Naive thymus-derived CD8-positive, alpha-beta T cell (primary cell): ENCODE measurements at places on chromosomes 2 and 18.

- no peak for DNase-seq
These were observed 364.4 kb upstream of the ID2 start for GRCh38 chr2:8317418-8317817.

DNA sequence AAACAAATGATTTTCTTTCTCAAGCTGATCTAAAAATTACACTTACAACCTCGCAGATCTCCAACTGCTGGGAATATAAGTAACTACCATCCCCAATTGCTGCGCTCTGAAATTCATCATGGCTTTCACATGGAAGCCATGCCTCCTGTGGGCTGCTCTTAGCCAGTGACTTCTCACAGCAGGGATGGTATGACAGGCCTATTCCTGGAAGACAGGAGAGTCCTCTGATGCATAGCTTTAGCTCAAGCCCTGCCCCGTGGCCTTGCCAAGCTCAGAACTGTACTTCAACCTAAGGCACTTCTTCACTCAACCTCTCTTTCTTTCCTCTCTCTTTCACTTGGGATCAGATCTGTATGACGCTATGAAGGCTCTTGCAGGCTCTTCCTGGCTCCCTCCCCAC lies 12.6 kb upstream of the ELAC1 start:
- no peak for DNase-seq

GRCh38 chr2:46461709-46462171 lies 17.6 kb upstream of the TMEM247 start:
- no peak for DNase-seq

DNA sequence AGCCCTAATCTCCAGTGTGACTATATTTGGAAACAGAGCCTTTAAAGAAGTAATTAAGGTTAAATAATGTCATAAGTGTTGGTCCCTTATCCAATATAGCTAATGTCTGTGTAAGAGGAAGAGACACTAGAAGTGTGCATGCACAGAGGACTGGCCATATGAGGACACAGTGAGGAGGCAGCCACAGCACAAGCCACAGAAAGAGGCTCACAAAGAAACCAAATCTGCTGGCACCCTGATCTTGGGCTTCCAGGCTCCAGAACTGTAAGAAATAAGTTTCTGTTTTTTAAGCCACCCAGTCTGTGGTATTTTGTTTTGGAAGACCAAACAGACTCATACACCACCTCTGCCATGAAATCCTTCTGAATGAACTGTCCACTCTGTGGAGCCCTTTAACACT lies 186.4 kb upstream of the SLC39A10 start:
- DNase-seq, result no peak

DNA sequence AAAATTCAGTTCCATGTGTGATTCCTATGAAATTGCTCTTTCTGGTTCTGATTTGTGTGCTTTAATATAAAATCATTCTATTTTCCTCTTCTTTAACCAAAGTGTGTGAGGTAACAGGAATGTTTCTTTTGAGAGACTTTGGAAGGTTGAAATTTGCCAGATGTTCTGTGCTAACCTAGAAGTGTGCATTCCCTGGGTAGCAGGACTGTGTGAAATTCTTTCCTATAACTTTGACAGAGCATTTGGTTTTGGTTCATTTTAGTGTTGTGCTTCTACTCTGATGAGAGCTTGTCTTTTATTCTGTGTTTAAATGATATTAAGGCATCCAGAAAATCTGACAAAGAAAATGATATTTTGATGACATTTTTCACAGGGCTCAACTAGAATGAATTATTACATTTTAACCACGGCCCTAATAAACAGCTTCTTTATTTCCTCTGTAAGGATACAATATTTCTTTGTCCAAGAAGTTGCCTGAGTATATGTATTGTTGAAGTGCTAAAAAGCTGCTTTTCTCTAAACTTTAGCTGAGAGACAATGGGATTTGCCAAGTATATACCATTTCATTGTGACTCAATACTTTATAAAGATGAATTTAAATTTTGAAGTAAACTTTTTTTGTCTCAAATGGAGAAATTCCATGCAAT lies 34.7 kb upstream of the DLX1 start:
- no peak for DNase-seq

DNA sequence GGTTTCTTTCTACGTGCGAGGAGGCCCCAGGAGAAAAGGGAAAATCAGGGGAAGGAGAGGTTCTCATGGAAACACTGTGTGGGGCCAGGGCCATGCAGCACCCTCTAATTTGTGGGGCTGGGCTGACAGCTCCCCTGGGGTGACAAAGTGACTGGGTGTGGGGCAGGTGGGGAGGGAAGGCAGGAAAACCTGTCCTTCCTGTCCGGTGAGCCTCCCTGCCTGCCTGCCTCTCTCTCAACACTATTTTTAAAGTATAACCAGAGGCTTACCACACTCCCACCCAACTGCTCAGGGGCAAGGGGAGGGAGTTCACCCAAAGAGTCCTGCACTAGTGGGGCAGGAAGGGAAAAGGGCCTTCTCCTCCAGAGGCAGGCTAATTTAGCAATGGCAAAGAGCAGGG lies 10.5 kb upstream of the EPAS1 start:
- no peak for DNase-seq

- DNase-seq, result no peak
These were observed 8.9 kb downstream of the METTL5 start for GRCh38 chr2:169815849-169816248.

- DNase-seq, result no peak
These were observed 1.2 kb downstream of the ICOS start for GRCh38 chr2:203937788-203938187.

DNA sequence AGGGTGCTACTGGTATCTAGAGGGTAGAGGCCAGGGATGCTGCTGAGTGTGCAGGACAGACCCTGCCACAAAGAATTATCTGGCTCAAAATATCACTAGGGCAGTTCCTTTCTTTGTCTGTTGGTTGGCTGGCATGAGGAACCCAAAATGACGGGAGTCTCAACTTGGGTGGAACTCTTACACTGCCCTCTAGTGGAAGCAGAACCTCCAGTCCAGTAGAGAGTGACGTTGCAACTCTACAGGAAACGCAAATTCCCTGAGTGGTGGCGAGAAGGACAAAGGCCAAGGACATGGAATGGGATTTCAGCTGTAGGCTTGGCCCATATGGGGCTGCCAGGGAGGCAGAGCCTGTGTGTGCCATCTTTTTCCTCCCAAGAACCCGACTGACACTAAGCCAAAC lies 47.1 kb downstream of the COPS8 start:
- DNase-seq, result no peak

- DNase-seq, result no peak
These were observed 416.7 kb downstream of the ARHGAP15 start for GRCh38 chr2:143545949-143546255.

- DNase-seq, result no peak
These were observed 28.0 kb downstream of the KIF1A start for GRCh38 chr2:240791821-240792628.

- DNase-seq, result peak; percentile 1
These were observed 100.1 kb downstream of the PLCL1 start for GRCh38 chr2:197904446-197904845.

DNA sequence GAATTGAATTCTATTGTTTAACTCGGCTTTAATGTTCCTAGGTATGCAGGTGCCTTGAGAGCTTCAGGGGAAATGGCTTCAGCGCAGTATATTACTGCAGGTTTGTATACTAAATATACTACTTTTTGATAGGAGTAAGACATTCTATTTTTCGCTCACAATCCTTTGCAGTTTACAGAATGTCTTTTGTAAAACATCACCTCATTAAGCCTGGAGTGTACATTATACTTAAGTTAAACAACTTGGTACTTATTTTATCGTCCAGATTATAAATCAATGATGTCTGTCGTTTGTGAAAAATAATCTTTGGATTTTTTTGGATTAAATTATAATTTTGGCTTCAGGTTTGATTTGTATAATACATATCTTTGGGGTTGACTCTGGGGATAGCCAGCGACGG lies 34.4 kb downstream of the USP14 start:
- DNase-seq, result no peak

GRCh38 chr2:23705771-23706612 lies 220.9 kb downstream of the ATAD2B start:
- peak; percentile 42 for DNase-seq

DNA sequence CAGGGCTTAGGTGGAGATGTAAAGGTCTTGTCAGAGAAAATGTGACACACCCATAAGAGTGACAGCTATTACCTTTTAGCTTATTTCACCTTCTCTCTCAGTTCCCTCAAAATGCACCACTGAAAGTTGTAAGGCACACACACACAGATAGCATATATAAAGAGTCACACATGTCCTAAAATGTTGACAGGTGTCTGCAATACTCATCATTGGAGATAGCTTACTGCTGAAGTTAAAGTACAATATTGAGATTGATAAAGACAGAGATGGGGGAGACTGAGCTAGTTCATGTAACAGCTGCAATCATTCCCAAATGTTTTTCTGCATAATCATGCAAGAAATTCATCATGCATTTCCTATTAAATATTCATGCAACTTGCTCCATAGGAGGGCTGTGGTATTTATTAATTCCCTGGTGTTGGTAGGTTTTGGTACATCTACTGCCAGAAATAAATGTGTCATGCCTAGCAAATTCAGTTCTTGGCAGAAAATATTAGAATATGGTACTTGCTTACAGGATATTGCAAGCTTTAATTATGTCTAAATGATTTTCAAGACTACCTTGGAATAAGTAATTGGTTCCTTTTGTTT lies 118.8 kb upstream of the RBMS1 start:
- no peak for DNase-seq

GRCh38 chr18:79544386-79544963 lies 135.1 kb upstream of the CTDP1 start:
- DNase-seq, result no peak

DNA sequence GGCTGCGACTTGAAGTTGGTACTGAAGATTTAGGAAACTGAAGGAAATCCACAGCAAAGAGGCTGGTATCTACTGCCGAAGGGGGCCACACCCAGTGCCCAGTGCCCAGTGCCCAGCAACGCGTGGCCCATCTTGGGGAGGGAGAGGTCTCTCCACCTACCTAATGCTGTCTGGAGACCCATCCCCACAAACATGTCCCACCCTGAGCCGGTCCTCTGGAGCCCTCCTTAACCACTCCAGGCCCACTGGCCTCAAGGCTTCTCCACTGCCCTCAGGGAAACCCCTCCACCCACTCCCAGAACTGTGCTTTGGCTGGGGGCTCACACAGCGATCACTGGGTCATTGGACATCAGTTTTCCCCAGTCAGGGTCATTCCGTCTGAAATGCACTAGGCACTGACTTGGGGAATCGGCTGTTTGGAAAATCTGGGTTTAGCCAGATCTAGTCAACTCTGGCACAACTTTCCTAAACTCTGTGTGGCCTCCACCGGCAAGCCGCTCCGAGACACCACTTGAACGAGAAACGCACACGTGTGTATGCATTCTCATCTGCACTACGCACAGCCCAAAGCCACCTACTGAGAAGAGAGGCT lies 20.1 kb downstream of the GPR55 start:
- no peak for DNase-seq

DNA sequence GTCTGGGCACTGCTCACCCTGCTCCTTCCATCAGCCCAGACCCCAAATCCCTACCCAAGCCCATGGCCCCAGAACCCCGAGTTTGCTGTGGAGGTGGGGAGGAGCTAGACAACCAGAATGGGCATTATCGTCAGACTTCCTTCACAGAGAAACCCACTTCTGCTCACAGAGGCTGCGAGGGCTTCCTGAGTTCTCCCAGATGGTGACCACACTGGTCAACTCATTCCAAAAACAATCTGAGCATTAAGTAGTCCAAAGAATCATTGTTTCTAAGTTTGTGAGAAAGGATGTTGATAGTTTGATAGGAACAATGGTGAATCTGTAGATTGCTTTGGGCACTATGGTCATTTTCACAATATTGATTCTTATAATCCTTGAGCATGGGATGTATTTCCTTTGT lies 60.2 kb downstream of the LRRC30 start:
- DNase-seq, result no peak

- DNase-seq, result no peak
These were observed 158.4 kb downstream of the BCL2 start for GRCh38 chr18:63161032-63161760.

- DNase-seq, result no peak
These were observed 1044.4 kb upstream of the CNTNAP5 start for GRCh38 chr2:122980671-122981070.

DNA sequence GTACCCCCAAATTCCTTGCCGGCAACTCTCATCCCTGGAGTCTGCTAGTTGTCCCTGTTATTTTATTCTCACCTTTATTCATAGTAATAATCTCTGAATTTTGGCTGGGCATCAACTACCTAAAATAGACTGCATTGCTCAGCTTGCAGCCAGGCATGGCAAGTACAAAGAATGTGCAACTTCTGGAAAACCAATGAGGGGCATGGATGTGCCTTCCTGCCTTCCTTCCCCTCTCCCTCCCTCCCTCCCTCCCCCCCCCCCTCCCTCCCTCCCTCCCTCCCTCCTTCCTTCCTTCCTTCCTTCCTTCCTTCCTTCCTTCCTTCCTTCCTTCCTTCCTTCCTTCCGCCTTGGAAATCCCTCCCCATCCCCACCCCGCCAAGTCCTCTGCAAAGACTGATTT lies 162.8 kb downstream of the CCDC148 start:
- DNase-seq, result no peak

DNA sequence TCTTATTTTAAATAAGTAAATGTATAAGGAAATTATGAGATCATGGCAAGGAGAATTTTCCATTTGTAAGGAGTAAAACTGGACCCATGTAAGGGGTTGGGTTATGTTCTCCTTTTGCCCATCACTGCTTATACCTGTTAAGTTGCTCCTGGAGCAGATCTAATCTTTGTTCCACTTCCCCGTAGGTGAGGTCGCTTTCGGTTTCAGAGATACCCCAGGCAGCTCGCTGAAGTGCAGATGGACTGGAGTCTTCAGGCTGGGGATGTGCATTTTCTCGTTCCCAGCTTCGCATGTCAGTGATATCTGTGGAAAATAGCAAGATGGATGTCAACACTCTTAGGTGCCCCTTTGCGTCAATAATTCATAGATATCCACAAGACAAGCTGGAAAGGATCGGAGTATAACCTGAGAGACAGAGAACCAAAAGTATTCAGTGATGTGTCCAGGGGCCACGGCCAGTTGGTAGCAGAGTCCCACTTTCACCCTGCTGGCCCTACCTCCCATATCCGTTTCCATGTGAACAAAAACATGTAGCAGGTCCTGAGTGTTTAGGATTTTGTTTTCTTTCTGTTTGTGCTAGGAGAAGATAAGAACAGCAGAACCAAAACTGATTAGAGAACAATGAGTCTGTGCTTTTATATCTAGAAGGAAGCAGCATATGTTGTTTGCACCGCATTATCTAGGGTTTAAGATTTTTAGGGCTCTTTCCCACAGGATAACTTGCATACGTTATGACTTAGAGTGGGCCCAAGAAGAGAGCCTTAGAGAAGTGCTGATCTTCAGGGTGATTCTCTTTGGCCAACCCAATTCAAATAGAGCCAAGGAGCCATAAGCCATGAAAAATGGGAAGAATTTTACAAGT lies 36.0 kb downstream of the GCA start:
- no peak for DNase-seq

- DNase-seq, result no peak
These were observed 58.1 kb downstream of the FAM178B start for GRCh38 chr2:96928277-96928781.

GRCh38 chr2:182694189-182694588 lies 21.9 kb upstream of the DNAJC10 start:
- no peak for DNase-seq
